ENCODE measurements at places on chromosomes 5 and 9.
A peak's percentile ranks its signal among the peaks of the same experiment; 100 is the strongest.

GRCh38 chr5:1942158-1942557 lies 59.4 kb upstream of the IRX4 start:
- no peak for DNase-seq

DNA sequence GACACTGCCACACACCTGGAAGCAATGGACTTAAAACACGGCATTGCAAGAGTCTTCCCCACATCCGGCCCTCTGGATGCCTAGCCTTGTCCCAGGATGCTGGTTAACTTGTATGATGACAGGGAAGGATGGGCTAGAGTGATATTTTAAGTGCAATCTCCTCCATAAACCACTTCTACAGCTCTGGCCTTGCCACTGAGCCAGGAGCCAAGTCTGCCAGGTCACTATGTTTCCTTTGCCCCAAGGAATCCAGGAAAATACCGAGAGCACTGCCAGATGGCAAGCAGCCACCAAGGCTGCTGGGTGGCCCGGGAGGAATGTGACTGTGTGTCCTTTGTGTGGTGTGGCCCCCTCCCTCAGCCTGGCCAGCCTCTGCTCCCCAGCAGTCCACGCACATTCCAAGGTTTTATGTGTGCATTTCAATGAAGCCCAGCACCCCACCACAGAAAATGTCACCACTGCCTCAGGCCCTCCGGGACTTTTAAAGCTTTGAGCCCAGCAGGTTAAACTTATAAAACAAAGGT lies 106.0 kb downstream of the FRMD3 start:
- DNase-seq, result no peak

GRCh38 chr5:53386341-53386740 lies 94.1 kb upstream of the FST start:
- DNase-seq, result no peak

DNA sequence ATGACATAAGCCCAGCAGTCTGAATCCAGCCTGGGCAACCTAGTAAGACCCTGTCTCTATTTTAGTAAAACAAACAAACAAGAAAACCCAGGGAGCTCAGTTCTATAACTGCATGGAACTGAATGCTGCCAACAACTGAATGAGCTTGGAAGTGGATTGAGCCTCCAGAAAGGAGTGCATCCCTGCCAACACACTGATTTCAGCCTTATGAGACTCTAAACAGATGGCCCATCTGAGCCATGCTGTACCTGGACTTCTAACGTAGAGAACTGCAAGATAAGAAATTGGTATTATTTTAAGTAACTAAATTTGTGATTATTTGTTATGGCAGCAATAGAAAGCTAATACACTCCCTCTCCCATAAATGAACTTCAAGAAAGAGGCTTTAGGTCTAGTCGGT lies 150.4 kb upstream of the RAI14 start:
- no peak for DNase-seq

DNA sequence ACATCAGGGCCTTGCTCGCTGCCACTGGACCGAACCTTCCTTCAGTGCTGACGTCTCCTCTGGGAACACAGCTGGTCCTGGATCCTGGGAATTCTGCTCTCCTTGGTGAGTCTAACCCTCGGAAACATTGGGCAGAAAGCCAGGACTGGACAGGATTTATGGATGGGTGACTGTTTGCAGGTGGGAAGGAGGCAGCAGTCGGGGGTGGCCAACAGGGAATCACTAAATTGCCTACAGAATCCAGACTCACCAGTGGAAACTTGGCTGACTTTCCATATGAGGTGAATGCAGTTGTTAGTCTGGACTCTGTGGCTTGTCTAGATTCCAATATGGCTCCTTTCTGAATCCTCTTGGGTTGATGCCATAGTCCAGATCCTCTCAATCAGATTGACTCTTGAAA lies 203.1 kb downstream of the SAXO1 start:
- DNase-seq, result no peak

DNA sequence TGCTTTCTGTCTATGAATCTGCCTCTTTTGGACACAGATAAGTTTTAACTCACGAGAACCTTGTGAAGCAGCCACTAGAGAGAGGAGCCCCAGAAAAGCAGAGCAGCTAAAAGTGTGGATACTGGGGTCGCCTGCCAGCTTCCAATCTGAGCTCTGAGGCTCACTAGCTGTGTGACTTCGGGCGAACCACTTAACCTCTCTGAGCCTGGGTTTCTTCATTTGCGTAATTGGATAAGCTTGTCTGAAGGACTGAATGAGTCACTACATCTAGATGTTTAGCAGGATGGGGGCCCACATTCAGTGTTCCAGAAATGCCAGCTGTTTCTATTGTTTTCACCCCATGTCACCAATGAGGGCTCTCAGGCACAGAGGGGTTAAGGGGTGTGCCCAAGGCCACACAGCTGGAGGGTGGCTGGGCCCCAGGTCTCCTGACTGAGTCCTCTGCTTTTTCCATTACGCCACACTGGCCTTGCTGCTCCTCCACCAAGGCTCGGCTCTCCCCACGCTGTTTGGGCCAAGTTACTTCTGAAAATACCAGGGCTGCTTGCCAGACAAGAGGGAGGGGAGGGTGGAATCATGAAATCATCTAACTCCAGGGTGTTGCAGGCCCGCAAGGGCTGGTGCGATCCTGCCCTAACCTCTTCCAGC lies 36.2 kb downstream of the SH3PXD2B start:
- DNase-seq, result no peak

GRCh38 chr5:135032999-135033861 lies 798 bp downstream of the PITX1 start:
- DNase-seq, result peak; percentile 35

GRCh38 chr5:52356311-52356918 lies 431.3 kb upstream of the ITGA1 start:
- no peak for DNase-seq

DNA sequence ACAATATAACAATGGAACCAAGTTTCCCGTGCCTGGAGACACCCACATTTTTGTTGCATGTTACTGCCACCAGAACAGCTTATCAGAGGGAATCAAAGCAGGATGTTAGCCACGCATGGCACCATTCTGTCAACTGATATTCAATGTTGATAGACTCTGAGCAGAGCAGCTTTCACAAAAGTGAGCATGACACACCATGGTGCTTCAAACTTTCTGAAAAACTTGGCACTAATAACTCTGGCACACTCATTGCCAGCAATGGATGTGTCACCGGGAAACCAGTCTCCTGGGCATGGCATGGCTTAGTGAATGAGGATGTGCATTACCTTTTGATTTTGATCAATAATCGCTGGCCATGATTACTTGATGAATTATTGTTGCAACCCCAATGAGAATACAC lies 19.7 kb downstream of the NIPSNAP3B start:
- no peak for DNase-seq

DNA sequence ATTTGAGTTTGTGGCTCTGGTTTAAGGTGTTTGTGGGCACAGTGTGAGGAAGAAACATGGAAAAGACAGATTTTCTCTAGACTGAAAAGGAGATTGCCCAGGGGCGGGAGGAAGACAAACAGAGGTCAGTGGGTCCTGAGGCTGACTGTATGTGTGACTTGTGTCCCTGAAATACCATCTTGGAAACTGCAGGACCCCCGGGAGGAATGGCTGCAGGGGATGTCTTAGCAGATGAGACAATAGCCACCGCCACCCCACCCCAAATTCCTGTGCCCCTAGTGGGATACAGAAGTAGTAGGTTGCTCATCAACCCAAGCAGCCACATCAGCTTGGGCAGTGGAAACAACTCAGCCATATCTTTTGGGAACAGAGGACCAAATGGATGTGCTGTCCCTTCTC lies 1.7 kb upstream of the PSAT1 start:
- DNase-seq, result no peak

DNA sequence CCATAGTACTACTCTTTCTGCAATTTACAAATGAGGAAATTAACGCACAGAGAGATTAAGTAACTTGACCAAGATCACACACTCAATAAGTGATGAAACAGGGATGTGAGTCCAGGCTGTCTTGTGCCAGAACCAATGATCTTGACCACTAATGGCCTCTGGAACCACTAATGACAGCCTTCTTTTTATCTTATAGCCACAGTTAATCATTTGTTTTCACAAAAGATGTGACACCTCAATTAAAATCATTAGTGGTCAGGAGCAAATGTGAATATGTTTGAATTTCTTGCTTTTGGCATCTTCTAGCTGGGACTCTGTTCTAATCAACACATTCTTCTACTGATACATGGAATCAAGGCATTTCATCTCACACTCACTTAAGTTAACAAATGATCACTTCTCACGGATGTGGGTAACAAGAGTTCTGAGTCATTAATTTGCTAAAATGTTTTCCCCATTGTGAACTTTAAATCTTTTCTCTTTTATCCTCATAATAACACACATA lies 102.7 kb upstream of the CD180 start:
- DNase-seq, result no peak
